ENCODE measurements at places on chromosomes 7 and 10.

- no peak for DNase-seq
These were observed 10.9 kb downstream of the RNF32 start for GRCh38 chr7:156651474-156651873.

- DNase-seq = no peak
These were observed 182.2 kb upstream of the AOAH start for GRCh38 chr7:36906448-36906847.

DNA sequence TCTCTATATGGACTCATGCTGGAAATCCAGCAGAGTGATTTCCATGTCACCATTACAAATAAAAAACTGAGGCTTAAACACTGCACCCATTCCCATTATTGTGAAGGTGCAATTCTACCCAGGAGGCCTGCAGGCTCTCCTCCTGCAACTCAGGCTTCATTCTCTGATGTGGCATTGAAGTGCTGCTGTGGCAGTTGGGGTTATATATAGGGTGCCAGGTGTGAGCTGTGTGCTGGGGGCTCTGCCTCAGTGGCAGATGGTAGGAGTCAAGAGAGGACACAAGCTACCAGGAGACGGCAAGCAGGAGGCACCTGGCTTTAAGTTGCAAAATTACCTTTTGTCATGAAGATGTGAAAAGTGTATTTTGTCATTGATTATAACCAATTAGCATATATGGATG is 21.3 kb downstream of the ZNF107 start:
- DNase-seq = no peak

DNA sequence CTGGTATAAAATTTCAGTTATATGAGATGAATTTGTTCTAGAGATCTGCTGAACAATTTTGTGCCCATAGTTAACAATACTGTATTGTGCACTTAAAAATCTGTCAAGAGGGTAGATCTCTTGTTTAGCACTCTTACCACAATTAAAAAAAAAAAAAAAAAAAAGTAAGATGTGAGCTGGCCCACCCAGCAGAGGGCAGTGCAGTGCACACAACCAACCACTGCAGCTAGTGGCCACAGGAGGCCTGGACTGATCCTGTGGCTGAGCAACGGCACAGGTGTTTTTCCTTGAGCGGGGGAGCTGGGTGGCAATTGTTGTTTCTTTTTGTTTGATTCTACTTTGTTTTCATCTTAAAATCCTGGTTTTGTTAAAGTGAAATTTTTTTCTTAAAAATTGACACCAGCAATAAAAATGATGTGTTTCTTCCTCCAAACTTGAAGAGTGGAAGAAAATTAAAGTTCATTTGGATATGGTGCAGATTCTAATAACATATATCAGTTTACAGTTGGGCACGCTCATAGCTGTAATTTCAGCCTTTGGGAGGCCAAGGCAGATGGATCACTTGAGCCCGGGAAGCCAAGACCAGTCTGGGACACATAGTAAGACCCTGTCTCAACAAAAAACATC is 171.1 kb upstream of the TBX20 start:
- DNase-seq = no peak

DNA sequence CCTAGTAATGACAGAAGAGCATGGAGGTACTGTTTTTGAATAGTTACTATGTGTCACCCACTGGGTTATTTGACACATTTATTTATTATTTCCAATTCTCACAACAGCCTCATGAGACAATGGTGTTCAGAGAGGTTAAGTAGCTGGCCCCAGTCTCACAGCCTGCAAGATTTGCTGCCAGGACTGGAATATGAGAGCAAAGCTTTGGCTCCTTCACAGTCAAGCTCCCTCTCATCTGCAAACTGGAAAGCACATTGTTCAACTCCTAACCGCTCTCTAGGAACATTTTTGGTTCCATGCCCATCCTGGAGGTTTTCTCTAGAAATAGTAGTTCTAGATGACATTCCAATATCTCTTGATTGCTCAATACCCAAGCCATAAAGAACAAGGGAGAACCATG is 75.5 kb upstream of the CXCL12 start:
- no peak for DNase-seq

DNA sequence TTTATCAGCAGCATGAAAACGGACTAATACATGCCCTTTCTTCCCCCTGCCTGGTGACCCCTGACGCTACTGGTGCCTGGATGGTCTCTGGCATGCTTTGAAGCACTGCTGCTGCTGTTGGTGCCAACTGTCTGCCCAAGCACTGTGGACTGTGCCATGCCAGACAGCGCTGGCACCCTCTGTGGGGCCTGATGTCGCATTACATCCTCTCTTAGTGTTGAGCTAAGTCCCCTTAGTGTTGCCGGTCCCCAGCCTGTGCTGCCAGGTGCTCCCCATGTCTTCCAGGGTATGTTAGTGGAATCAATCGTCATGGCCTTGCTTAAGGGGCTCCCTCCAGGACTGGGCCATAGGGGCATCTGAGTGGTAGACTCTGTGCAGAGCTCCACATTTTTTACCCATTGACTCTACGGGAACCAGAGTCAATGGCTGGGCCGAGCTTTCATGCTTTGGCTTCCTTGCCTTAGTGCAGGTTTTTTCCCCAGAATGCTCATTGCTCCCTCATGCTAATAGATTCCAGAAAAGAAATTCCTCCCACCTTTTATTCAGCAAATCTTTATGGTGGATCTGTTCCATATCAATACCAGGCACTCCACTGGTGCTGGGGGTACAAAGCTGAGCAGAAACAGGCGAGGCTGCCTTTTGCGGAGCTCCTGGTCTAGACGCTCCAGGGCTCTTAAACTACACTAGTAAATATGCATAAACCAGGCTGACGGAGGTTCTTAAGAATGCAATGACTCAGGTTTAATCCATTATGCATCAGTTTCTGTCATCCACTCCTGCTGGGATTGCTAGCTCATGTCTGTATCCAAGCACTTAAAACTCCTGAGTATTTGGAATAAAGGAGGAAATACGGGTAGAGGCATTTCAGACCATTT is 21.8 kb upstream of the MRC1 start:
- DNase-seq = peak; percentile 83

GRCh38 chr10:78900715-78901430 is 167.9 kb upstream of the ZMIZ1 start:
- no peak for DNase-seq

DNA sequence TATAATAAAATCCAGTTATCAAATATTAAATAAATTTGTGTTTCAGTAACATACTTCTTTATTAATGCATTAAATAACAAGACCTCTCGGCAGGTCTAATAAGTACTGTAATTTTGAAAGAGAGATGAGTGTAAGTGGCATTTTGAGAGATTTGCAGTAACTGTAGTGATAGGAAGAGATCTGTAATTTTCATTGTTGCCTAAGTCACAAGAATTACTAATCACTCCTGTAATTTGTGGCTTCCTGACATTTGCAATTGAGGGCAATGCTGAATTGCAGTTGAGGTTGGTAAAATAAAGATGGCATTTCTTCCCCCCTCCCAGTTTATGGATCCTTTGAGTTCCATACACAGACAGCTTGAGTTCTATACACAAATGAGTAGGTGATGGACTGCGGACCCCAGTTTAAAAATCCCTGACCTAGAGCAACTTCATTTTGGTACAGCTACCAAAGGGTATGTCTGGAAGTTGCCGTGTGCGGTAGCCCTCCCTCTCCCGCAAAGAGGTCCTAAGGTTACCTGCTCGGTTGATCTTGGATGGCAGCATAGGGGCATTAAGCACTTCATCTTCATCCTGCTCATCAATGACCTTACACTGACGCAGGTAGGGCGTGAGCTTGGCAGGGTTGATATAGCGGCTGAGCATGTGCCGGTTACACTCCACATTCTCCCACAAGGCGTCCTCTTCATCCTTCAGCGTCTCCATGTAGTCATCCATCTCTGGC is 96.4 kb downstream of the CARD11 start:
- no peak for DNase-seq

DNA sequence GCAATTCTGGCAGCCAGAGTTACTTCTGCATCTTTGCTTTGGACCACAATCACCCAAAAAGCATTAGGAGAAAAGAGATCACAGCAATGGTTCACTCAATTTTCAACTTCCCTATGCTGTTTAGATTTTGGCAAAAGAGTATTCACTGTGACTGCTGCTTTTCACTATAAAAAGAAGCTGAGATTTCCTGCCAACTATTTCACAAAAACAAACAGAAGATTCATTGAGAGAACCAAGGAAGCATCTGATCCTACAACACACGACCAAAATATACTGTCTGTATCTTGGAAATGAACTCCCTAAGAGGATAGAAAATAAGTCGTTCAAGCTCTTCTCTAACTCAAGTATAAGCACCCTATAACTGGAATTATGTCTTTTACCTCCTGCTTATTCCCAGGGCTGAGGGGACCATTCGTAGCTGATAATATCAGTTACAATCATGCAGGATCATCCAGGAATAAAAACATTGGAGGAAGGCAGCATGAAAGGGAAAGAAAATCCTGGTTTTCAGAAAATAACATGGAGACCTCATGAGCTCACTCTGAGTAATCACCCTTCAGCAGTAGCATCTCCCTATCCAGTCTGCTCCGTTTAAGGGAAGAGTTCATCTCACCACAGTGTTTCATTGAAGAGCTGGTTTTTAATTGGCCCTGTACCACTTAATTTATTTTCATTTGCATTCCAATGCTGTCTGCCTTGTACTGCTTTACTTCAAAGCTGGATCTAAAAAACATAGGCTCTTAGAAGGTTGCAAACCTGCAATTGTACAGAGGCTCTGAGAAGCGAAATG is 256.2 kb downstream of the PAXIP1 start:
- no peak for DNase-seq

- DNase-seq = no peak
These were observed 36.7 kb upstream of the UBE2H start for GRCh38 chr7:129989466-129989865.

DNA sequence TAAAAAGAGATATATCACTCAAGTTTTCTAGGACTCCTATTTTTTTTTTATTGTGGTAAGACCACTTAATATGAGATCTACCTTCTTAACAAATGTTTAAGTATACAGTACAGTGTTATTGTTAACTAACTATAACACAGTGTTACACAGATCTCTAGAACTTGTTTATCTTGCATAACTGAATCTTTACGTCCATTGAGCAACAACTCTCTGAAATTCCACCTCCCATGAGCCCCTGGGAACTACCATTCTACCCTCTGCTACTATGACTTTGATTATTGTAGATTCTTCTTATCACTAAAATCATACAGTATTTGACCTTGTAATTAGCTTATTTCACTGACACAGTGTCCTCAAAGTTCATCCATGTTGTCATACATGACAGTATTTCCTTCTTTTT is 22.5 kb upstream of the REEP3 start:
- no peak for DNase-seq

- DNase-seq = peak; percentile 95
These were observed 31.8 kb upstream of the VCL start for GRCh38 chr10:73965890-73966768.

DNA sequence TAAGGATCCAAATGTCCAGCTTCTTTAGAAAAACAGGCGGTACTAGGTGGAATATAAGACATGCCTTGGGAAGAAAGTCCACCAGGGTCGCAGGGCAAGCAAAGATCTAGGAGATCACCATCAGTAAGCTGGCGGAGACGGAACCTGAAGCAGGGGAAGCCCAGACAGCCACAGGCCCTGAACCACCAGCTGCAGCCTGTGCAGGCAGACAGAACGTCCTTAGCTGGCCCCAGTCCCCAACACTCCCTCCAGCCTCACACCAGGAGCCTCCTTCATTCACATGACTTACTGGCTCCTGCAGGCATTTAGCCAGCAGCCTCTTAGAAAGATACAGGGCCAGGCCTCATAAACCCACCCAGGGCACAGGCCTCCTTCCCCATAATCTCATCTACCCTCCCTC is 17.4 kb downstream of the RGS10 start:
- DNase-seq = no peak

DNA sequence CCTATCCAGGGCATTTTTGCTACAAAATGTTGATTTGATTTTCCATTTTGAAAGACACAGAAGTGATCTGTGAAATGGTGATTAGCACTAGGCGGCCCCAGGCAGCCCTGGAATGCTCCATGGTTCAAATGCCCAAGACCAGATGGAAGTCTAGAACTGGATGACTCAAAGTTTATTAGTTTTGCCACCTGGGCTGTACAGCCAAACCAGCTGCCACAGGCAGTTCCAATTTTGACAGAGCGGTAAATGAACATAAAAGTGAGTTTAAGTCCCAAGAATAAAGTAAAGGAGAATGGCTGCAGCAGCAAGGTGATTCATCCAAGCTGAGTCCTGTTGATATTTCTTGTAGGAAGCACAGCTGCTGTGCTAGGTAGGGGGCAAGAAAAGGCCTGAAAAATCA is 180.5 kb downstream of the SUGCT start:
- DNase-seq = no peak

DNA sequence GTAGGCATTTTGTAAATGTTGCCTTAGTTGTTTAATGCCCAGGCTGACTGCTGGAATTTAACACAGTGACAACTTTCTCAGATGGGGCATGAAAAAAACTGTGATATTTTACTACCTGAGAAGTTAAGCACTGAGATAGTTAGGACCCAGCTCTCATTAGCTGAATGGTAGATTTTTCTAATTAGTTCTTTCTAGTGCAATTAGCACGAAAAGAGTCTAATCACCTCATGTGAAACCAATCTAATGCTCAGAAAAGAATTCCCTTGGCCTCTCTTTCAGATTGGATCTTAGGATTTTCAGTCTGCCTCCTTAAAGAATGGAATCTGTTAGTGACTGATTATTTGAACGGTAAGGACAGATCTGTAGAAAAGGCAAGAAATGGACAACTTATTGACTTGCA is 743.2 kb downstream of the AUTS2 start:
- no peak for DNase-seq

DNA sequence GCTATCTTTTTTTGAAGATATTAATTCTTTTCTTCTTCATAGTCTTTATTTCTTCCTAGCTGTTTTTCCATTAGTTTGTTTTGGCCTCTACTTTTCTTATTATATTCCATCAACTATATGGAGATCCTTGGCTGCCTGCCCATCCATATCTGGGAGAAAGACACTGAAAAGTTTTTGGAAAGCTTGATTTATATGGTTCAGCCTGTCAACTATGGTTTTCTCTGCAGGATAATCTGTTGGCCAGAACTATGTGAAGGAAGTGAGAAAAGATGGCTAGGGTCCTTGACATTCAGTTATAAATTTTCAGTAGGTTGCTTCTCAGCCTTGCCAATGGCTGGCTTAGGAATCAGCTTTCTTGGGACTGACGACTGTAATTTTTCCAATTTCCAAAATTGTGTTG is 10.0 kb upstream of the CDK14 start:
- no peak for DNase-seq

- no peak for DNase-seq
These were observed 32.6 kb upstream of the GIMAP8 start for GRCh38 chr7:150417863-150418262.

GRCh38 chr10:91683975-91684374 is 51.1 kb upstream of the PPP1R3C start:
- peak; percentile 70 for DNase-seq

DNA sequence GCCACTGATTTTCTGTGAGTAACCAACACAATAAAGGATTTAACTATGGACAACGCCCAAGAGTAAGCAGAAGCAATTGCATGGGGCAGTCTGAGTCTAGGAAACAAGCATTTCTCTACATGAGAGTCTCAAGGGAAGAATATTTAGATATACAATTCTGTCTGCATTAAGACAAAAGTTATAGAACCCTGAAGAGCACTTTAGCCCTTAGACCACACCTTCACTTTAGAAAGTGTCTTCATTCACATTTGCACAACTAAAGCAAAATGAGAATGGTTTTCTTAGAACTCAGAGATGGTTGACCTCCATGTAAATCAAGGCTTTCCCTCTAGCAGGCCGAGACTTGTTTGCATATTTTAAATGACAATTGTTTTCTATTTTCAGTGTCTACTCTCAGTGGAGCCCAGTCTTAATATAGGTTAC is 25.5 kb upstream of the TRIM24 start:
- no peak for DNase-seq
